ENCODE measurements at places on chromosomes 16 and 17.

- no peak for DNase-seq
- no peak overlapping the region for H3K4me3 ChIP-seq
- H3K27me3 ChIP-seq = no peaks in the 10 kb centered on the region
- H3K4me1 ChIP-seq = no peaks in the 10 kb centered on the region
- no peak overlapping the region for H3K27ac ChIP-seq
- H3K36me3 ChIP-seq = no peaks in the 10 kb centered on the region
These were observed 36.0 kb downstream of the NUP93 start for GRCh38 chr16:56765949-56766348.

GRCh38 chr17:29807520-29808361 lies 122.3 kb downstream of the SSH2 start:
- H3K4me1 ChIP-seq = peaks cover 19% of the 10 kb centered on the region
- H3K27ac ChIP-seq = no peak overlapping the region
- H3K36me3 ChIP-seq = no peaks in the 10 kb centered on the region
- no peak overlapping the region for H3K4me3 ChIP-seq
- peak; percentile 31 for DNase-seq

DNA sequence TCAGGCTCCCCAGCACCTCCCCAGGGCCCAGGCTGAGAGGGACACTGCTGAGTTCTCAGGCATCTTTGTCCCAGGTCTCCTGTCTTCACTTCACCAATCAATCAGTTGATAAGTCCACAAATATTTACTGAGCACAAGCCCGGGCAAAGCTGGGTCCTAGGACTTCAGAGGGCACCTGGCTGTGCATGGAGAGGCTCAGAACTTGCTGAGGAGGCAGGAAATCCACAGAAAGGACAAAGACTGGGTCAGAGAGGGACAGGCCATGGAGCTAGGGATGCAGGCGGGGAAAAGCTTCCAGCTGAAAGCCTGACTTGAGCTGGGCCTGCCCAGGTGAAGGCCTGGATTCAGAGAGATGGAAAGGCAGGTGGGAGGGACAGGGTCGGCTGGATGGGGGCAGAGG lies 33.2 kb upstream of the C1QL1 start:
- H3K27me3 ChIP-seq = no peaks in the 10 kb centered on the region
- no peaks in the 10 kb centered on the region for H3K36me3 ChIP-seq
- DNase-seq = no peak

DNA sequence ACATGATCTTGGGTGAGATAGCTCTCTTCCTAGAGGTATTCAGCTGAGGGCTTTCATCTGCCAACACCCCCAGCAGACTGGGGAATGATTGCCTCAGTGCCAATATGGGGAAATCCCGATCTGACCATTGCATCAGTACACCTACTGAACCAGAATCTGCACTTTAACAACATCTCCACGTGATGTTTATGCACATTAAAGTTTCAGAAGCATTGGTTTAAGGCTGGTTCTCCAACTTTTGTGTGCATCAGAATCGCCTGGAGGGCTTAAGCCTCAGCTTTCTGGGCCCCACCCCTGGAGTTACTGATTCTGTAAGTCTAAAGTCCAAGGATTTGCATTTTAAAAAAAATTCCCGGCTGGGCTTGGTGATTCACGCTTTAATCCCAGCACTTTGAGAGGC lies 123.6 kb upstream of the MED13 start:
- no peak for DNase-seq
- H3K4me1 ChIP-seq = no peaks in the 10 kb centered on the region
- H3K36me3 ChIP-seq = no peaks in the 10 kb centered on the region
- no peak overlapping the region for H3K4me3 ChIP-seq
- no peak overlapping the region for H3K27ac ChIP-seq
- H3K27me3 ChIP-seq = no peaks in the 10 kb centered on the region

- peaks cover 60% of the 10 kb centered on the region for H3K4me1 ChIP-seq
- H3K4me3 ChIP-seq = peak overlapping the region; percentile 81
These were observed 10.0 kb downstream of the SUPT4H1 start for GRCh38 chr17:58341861-58342475.

GRCh38 chr16:89355686-89356085 lies 134.7 kb downstream of the ANKRD11 start:
- no peak for DNase-seq
- peaks cover 38% of the 10 kb centered on the region for H3K4me1 ChIP-seq
- no peak overlapping the region for H3K4me3 ChIP-seq
- H3K36me3 ChIP-seq = peaks cover 9% of the 10 kb centered on the region
- no peaks in the 10 kb centered on the region for H3K27me3 ChIP-seq
